Mammary epithelial cell (primary cell): ENCODE measurements at places on chromosomes 4 and X.

GRCh38 chr4:7547368-7548040, 112.8 kb upstream of the PSAPL1 start:
- peak; percentile 78 for DNase-seq

GRCh38 chrX:31301941-31302340, 230.1 kb upstream of the FTHL17 start:
- no peak for DNase-seq

GRCh38 chr4:132614682-132615081, 534.4 kb upstream of the PCDH10 start:
- no peak for DNase-seq

GRCh38 chr4:188162698-188163097, 23.5 kb downstream of the TRIML1 start:
- DNase-seq = no peak

DNA sequence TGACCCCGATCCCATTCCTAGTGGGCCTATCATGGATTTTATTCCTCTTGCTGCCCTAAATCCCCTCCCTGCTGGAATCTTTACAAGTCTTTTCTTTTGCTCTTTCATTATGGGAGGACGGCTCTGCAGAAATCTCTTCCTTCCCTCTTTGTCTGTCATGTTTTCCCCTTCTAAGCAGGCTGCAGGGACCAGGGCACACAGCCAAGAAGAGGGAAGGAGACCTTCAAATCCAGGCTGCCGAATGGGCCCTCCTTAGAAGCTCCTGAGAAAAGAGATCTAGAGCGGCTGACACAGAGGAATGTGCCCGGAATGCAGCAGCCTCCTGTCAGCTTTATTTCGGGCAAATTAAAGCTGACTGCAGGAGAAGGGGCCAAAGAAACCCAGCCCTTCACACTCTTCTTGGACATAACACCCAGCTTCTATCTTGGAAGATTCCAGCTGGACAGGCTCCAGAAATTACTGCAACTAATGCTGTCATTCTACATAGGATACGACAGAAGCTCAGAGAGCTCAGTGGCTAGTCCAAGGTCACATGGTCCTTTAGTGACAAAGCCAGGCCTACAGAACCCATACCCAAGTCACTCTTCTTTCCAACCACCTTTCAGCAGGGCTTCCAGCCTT, 187.8 kb upstream of the NHS start:
- DNase-seq = no peak

GRCh38 chr4:130632731-130633604, 1537.0 kb downstream of the C4orf33 start:
- peak; percentile 1 for DNase-seq
